NCI-H1048 (cell line): ENCODE measurements at places on chromosomes 2 and 18.

DNA sequence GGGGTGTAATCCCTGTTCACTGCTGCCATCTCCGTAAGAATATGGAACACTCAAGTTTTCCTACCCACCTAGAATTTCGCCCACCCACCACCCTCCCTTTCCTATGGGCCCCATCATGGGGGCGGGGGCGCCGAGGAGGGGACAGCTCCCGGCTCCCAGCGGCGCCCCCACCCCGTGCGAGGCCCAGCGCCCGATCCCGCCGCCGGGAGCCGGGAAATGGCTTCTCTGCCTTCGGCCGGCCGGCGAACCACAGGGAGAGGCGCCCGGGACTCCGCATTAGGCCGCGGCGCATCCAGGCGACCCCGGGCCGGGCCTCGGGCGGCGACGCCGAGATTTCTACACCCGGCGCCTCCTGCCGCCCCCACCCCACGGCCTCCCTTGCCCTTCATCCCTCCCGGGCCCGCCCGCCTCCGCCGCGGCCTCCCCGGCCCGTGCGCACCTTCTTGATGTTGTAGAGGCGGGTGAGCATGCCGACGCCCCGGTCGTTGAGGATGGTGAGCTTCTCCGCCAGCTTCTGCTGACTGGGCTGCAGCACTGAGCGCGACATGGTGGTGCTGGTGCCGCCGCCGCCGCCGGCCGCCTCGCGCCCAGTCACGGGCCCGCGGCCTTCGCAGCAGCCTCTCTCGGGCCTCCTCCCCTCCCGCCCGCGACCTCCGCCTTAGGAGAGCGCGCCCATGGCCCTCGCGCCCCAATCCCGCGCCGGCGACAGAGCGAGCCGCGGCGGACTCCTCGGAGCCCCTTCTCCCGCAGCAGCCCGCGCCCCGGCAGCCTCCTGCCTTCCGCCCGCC, 510 bp downstream of the NCKAP1 start:
- no peak for DNase-seq

DNA sequence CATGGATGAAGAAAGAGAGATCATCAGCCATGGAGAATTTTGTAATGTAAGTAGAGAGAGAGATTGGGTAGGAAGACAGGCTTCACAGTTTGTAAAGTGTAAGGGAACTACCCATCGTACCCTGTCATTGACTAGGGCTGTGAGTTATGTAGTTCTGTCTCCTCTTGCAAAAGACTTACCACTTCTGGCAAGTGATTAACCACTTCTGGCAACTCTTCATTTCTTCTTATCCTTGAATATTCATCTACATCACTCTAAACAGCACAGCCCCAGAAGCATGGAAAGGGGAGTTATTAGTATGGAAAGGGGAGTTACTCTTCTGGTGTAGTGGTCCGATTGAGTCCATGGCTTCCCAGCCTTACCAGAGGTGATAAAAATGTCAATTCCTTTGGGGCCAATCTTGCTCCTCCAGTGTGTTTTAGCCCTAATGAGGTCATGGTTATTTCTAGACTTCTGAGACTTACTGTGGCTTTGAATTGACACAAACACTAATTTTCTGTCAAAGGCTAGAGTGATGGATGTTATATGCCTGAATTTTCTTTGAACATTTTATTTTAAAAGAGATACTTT, 52.0 kb downstream of the STAT1 start:
- DNase-seq: no peak

DNA sequence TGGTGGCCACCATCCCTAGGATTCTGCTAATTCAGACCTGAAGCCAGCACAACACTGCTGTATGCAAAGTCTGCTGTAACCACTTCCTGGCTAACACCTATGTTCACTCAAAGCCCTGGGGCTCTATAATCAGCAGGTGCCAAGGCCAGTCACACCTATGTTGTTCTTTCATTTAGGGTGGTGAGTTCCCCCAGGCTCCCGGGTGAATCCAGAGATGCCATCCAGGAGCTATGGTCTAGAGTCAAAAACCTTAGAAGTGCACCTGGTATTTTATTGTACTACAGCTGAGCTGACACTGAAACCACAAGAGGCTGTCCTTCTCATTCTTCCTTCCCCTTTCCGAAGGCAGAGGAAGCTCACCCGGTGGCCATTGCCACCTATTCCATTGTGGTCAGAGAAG, 46.2 kb upstream of the CCDC141 start:
- peak; percentile 13 for DNase-seq

GRCh38 chr2:74744731-74745515, 89.0 kb upstream of the HK2 start:
- no peak for DNase-seq

DNA sequence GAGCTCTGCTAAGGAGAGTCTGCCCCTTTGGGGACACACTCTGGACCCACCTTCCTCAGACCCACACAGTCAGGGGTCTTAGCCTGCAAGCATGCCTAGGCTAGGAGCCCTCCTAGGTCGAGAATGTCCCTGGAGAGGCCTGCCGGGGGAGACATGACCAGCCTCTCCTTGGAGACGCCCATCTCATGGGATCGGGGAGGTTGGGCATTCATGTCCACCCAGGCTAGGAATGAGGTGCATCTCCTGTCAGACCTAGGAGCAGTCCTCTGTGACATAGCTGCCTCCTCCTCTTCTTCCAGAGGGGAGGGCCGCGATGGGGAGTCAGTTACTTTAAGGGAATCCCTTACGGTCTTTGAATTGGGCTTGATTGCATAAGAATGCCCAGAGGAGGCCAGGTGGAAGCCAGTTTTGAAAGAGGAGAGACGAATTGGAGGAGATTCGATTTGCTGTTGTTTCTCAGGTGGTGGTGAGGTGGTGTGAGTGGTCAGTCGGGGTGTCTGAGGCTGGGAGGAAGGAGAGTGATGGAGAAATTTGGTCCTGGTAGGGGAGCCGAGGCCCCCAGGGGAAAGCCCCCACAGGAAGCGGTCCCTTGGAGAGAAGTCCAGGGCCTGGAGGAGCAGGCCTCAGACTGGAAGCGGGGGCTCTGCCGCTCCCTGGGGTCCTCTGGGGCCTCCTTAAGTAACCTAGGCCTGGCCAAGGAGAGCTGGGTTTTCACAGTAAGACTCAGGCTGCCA, 241.3 kb downstream of the DYSF start:
- no peak for DNase-seq

DNA sequence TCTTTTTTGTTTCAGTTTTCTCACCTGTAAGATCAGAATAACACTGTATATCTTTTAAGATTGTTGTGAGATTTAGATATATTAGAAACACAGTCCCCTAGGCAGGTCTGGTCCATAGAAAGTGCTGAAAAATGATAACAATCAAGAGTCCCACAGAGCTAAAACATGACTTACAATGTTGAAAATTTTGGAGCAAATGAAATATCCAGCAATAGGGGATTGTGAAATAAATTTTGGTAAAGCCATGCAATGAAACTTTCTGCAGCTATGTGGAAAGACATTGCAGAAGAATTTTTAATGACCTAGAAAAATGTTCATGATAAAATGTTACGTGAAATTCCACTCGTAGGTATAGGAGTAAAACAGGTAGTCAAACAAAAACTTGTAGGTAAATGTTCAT, 127.6 kb upstream of the SERPINE2 start:
- DNase-seq: no peak

GRCh38 chr18:32200766-32201165, 10.9 kb downstream of the MEP1B start:
- no peak for DNase-seq

DNA sequence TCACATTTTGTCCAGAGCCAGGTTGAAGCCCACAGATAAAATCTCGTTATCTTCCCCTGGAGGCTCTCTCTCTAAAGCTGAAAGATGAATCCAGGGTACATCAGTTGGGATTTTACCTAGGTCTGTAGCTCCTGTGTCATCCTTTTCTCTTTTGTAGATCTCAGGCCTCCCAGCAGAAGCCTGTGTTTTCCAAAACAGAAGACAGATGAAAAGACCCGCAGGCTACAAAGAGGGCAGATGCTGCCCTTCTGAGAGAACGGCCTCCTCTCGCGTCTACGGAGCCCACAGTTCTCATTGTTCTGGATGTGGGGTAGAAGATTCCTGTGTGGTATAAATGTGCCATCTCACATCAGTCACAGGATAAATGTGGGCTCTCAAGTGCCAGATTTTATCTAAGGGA, 139.5 kb downstream of the SUCLG1 start:
- no peak for DNase-seq

DNA sequence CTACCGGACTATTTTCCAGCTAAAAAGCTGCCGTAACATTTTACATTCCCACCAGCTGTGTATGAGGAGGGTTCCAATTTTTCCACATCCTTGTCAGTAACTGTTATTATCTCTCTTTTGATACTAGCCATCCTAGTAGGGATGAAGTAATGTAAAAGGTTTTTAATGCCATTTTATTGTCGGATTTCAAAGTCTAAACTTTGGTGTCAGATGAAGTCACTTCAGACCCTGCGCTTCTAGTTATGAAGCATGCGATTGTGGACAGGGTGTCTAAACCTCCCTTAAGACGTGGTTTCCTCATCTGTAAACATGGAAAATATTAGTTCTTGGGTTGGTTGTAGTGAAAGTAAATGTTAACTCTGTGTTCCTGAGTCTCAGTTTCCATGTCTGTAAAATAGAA, 4.7 kb downstream of the DGKD start:
- no peak for DNase-seq

DNA sequence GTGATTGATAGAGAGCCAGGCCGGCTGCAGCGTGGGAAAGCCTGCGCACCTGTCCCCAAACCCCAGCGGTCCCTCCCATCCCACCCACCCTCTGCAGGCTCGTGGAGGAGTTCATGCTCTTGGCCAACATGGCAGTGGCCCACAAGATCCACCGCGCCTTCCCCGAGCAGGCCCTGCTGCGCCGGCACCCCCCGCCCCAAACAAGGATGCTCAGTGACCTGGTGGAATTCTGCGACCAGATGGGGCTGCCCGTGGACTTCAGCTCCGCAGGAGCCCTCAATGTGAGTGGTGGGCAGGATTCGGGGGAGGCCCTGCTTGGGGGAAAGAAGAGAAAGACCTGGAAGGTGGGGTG, 48.9 kb upstream of the ALPP start:
- DNase-seq: no peak

GRCh38 chr2:187372213-187372612, 75.8 kb downstream of the CALCRL start:
- no peak for DNase-seq

GRCh38 chr2:119693567-119693966, 14.6 kb downstream of the TMEM177 start:
- DNase-seq: no peak

DNA sequence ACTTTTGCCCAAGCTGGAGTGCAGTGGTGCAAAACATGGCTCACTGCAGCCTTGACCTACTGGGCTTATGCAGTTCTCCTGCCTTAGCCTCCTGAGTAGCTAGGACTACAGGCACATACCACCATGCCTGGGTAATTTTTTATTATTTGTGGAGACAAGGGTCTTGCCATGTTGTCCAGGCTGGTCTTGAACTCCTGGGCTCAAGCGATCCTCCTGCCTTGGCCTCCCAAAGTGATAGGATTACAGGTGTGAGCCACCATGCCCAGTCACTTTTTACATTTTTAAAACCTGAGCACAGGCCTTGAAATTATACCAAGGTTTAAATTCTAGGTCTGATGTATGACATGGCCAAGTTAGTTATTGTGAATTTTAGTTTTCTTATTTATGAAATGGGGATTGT, 18.2 kb downstream of the SMAD4 start:
- DNase-seq: no peak

DNA sequence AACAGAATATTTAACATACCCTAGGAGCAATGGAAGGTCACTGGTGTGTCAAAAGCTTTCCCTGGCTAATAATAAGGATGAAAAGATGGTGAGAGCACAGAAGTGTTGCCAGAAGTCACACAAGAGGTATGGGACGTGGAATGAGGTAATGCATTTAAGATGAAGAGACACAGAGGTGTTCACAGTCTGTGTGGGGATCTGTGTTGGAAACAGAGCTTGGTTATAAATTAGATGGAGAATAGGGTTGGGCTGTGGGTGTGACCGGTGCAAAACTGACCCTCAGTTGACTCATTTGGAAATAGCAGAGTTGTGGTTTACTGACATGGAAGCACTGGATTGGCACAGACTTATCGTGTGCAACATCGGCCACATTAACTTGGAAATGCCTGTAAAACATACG, 372.5 kb downstream of the SATB2 start:
- no peak for DNase-seq

DNA sequence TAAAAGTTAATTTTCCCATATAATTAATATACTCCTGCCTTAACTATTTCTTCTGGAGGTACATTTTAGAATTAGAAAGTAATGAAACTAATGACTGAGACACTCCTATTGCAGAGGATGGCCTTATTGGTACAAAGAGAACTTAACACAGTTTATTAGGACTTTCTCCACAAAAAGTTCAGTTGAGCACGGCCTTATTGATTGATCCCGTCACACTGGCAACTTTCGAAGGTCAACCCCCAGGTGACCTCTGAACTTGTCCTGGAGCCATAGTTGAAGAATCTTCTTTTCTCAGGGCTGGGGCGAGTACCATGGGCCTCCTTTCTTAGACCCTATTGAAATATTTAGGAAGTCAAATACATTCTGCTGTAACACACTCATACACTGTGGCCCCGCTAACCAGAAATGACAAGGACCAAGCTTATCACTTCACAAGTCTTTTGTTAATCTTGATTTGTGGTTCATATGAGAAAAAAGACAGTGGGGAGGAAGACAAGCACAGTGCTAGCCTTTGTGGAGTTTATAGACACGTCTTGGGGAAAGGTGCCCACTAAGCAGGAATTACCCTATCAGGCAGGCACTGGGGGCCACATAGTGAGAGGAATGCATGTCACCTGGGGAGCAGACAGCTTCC, 11.2 kb downstream of the SPP2 start:
- DNase-seq: no peak

GRCh38 chr2:124607679-124608078, 582.6 kb downstream of the CNTNAP5 start:
- no peak for DNase-seq

GRCh38 chr2:32712870-32713269, 85.0 kb downstream of the TTC27 start:
- DNase-seq: no peak

DNA sequence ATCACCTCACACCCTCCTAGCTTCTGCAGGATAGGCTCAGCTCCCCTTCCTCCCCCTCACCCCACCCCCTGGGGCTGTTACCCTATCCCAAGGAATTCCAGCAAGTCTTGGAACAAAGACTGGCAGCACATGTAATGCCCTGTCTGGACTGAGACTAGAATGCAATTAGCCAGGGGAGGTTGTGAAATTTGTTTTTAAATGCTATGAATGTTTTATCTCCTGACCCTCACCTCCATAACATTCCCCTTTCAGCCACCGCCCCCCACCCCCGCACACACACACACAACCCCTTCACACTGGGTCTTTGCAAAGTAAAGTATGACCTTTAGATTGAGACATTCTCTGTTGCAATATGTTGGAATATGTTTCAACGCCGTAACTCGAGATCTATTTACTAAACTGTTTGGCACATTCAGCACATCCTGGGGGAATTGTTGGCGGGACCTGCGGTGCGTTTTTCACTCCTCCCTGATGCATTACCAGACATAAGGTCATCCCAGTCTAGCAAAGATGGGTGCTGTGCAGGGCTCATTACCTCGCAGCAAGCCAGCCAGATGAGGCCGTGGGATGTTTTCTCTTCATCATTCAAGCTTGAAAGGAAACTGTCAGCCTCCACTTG, 290.7 kb upstream of the SLC14A2 start:
- DNase-seq: no peak

- no peak for DNase-seq
Measured at GRCh38 chr2:195531754-195532153, 125.3 kb upstream of the SLC39A10 start.

- DNase-seq: no peak
Measured at GRCh38 chr2:37228788-37229187, 2.6 kb downstream of the CEBPZ start.
